ENCODE measurements at places on chromosomes 11 and 22.
A peak's percentile ranks its signal among the peaks of the same experiment; 100 is the strongest.

DNA sequence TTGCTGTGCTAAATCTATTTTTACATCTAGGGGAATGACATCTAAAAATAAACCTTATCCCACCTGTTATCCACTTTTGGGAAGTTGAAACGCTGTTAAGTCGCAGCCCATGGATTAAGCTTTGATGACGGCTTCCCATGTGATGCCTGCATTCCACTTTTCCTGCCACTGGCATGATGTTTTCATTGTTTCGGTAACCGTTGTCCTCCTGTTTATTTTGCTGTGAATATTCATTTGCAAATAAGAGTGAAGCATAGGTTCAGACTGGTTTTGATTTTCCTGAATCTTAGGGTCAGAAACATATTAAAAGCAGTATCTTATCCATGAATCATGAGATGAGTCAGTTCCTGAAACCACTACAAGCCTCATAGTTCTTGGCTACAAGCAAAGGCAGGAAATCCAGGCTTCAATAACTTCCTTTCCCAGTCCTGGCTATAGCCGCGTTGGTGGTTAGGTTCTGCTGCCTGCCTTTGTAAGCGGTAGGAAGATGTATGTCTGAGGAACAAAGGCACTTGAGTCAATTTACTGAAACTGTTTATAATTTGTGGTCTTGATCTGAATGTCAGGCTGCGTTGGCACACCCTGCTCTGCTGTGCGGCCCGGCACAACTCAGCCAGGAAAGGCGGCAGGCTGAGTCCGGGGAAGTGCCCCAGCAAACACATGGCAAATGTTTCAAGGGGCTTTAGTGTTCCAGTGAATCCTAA, 19.4 kb downstream of the TEAD1 start:
- peaks cover 73% of the 10 kb centered on the region for H3K27me3 ChIP-seq
- no peak overlapping the region for H3K4me3 ChIP-seq
- H3K36me3 ChIP-seq = peaks cover 2% of the 10 kb centered on the region
- no peak overlapping the region for H3K27ac ChIP-seq
- DNase-seq = peak; percentile 57
- H3K4me1 ChIP-seq = peaks cover 21% of the 10 kb centered on the region

DNA sequence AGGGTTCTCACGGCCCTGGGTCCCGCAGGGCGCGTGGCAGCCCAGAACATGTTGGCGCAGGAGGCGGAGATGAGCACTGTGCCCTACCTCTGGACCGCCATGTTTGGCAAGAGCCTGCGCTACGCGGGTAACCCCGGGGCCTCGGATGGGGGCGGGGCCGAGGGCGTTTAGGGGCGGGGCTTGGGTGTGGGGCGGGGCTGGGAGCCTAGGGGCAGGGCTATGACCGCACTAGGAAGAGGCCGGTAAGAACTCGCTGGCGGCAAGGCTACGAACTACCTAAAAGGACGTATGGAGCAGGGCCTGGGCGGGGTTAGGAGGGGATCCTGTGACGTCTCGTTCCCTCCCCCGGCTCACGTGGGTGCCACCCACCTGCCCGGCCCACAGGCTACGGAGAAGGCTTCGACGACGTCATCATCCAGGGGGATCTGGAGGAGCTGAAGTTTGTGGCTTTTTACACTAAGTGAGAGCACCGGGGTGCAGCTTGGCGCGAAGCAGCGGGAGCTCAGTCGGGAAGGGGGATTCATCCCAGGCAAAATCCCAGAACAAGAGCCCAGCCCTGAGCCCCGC, 2.8 kb upstream of the LZTR1 start:
- no peaks in the 10 kb centered on the region for H3K27me3 ChIP-seq
- peaks cover 41% of the 10 kb centered on the region for H3K4me1 ChIP-seq
- peak; percentile 77 for DNase-seq
- H3K36me3 ChIP-seq = peaks cover 8% of the 10 kb centered on the region
- peak overlapping the region; percentile 63 for H3K27ac ChIP-seq

DNA sequence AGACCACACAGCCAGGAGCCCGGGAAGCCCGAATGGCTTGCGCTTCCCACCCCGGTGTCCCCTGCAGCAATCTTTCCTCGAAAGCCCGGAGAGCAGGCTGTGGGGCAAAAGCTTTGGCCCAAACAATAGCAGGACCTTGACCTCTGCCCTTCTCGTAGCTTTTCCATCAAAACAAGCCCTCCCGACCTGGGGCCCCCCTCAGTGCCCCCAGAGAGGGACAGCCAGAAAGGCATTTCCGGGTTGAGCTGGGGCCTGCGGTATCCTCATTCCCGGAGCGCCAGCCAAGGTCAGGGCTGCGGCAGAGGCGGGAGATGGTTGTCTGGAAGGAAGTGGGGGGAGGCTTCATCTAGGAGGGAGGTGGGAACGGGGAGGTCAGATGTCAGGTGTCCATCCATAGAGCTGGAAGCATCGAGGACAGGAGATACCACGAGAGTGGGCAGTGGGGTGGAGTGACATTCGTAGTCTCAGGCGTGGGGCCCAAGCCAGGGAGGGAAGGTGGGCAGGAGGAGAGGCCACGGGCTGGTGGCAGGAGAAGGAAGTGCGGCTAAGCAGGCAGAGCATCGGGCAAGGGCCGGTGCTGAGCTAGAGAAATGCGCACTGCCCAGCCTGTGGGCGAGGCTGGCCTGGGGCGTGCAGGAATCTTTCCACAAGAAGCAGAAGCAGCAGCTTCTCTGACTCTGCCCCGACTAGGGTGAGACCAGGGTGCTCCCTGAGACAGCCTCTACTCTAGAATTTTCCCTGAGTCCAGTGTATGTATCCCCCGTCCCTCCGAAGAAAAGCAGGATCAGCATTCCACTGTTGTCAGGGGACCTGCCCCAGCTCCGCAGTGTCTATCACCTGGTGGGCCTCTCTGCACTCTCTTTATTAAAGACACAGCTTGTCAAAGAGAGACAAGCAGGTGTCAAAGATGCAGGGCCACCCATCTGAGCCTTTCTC, 14.3 kb downstream of the PDGFB start:
- H3K36me3 ChIP-seq = peaks cover 1% of the 10 kb centered on the region
- H3K4me3 ChIP-seq = no peak overlapping the region
- peaks cover 20% of the 10 kb centered on the region for H3K4me1 ChIP-seq
- H3K27me3 ChIP-seq = peaks cover 4% of the 10 kb centered on the region
- DNase-seq = no peak
- H3K27ac ChIP-seq = no peak overlapping the region

- DNase-seq = no peak
- H3K27me3 ChIP-seq = peaks cover 5% of the 10 kb centered on the region
- H3K27ac ChIP-seq = no peak overlapping the region
- no peaks in the 10 kb centered on the region for H3K36me3 ChIP-seq
- no peaks in the 10 kb centered on the region for H3K4me1 ChIP-seq
Measured at GRCh38 chr11:4642043-4642442, 1.7 kb upstream of the OR51E1 start.

DNA sequence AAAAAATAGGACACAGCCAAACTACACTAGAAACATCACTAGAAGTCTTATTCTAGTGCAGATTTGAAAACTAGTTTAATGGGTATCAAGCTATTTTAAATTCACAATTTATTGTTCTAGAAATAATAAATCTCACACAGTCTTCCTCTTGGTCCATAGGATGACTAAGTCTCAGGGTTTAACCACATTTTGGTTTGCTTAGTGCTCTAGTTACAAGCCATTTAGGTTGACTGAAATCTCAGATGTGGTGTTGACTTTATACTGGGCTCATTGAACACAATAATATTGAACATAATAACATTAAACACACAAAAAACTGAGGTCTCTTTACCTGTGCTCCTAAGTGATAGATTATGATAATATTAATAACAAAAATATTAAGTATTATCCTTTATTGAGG, 760.3 kb upstream of the CCDC179 start:
- no peak for DNase-seq
- no peaks in the 10 kb centered on the region for H3K27me3 ChIP-seq
- H3K27ac ChIP-seq = no peak overlapping the region
- H3K4me3 ChIP-seq = no peak overlapping the region
- no peaks in the 10 kb centered on the region for H3K36me3 ChIP-seq

DNA sequence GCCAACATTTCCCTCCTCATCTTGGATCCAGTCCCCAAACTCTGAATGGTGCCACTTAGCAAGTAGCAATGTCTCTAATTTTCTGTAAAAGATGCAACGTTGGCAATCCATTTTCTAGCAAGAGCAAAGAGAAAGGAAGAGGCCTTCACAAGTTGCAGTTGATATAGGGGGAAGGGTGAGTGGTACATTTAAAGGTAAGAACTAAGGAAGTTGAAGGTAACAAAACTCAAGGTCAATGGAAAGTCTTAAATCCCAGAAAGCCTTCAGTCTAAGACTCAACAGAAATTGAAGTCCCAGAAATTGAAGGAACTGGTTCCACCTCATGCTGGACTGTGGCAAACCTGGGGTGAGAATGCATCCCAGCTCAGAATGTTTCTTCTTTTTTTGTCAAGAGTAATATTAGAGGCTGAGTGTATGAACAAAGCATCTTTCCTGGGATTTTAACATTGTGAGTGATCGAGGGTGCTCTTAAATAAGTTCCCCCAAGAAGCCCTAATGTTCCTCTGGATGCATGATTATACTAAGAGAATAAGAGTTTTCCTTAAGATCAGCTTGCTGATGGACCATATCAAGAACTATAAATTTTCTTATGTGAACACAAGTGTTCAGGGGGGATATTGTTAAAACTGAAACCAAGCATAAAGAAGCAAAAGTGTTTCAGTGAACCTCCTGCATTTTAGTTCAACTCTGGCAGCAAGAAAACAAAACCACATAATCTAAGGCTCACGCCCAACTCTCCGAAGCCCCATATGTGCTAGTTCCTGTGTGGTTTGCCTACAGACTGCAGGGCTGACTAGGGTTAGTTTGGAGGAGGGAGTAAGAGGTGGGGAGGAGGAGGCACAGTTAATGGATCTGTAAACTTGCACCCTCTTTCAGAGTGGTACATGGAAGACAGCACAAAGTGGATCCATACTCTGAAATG, at the start of gene GRAP2:
Gene GRAP2, plus strand, starts transcription at position 779 of the 922 bp plus-strand sequence. CDS start 46,023 bp downstream, outside the sequence.
- H3K36me3 ChIP-seq = peaks cover 5% of the 10 kb centered on the region
- peak within 1 kb of the TSS; percentile 100 for H3K27ac ChIP-seq
- peaks cover 18% of the 10 kb centered on the region for H3K4me1 ChIP-seq
- peak within 1 kb of the TSS; percentile 90 for H3K4me3 ChIP-seq
- H3K27me3 ChIP-seq = no peaks in the 10 kb centered on the region

DNA sequence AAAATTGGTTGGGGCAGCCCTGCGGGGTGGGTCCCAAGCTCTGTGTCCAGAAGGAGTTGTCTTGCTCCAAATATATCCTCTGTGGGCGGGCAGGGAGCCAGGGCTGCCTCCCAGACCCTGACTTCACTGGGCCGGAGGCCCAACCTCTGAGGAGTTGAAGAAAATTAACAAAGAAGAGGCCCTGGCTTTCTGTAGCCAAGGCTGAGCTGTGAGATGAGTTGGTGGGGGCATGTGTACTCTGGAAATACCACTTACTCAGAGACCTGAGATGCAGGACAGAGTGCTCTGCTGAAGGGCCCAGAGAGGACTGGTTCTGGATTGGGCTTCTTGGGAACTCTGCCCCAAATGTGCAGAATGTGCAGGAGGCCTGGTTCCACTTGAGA, 96.3 kb downstream of the SWAP70 start:
- no peaks in the 10 kb centered on the region for H3K27me3 ChIP-seq
- peaks cover 8% of the 10 kb centered on the region for H3K36me3 ChIP-seq
- peaks cover 39% of the 10 kb centered on the region for H3K4me1 ChIP-seq
- DNase-seq = no peak

DNA sequence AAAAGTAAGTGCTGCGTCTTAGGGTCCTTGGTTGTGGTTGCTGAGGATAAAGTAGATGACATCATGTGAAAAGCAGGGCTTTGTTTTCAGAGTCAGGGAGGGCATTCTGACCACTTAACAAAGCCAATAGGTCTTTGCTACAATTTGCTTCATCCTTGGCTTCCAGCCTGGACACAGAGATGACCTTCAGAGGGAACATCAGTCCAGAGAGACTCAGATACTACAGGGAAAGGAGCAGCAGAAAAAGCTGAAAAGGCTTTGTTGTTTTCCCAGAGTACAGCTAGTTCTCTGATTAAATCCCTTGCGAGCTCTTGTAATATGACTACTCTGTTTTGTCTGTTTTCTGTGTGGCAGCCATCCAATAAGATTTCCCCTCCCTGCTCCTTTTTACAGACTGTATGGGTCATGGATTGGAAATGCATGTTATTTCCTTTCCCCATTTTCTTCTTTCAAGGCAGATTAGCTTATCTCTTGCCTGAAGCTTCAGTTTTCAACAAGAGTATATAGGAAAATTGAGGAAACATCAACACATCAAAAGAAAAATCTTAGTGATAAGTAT, 31.9 kb downstream of the ATG13 start:
- no peak overlapping the region for H3K27ac ChIP-seq
- H3K4me3 ChIP-seq = no peak overlapping the region
- DNase-seq = no peak

DNA sequence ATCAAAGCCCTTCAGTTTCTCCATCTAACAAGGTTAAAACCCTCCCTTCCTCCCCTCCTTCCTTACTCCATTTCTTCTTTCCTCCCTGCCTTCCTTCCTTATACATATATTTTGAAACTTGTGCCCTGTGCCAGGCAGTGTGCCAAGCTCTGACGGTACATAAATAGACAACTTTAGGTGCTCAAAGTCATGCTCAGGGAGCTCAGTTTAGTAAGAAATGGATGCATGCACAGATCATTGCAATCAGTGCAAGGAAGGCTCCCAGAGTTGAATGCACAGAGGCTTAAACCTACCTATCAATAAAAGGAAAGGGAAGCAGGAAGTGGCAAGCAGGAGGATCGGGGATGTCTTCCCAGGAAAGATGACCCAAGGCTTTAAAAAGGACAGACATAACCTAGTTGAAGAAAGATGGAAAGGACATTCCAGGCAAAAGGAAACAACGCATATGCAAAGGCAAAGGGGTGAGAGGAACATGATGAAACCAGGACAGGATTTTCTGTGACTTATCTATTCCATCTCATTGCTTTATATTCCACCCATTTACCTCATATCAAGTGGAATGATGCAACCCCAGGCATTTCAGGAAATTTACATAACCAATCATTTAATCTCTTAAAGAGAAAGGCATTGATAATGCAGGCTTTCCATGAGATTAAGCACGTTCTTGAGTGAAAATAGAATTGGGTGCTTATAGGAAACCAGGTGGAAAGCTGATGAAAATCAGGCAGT, 13.2 kb downstream of the FZD4 start:
- H3K4me1 ChIP-seq = no peaks in the 10 kb centered on the region
- H3K36me3 ChIP-seq = no peaks in the 10 kb centered on the region
- H3K27me3 ChIP-seq = peaks cover 6% of the 10 kb centered on the region
- no peak overlapping the region for H3K4me3 ChIP-seq
- no peak overlapping the region for H3K27ac ChIP-seq

DNA sequence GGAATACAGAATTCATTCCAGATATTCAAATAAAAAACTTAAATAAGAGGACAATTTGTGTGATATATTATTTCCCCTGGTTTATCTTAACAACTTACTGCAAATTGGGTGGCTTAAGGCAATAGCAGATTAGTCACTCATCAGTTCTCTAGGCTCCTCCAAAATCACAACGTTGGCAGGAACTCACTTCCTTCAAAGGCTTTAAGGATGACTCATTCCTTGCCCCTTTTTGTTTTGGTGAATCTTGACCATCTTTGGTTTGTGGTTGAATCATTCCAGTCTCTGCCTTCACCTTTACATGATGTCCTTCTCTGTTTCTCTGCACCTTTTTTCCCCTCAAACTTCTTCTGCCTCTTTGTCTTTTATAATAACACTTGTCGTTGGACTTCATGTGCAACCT, 3.4 kb downstream of the OR10AG1 start:
- no peaks in the 10 kb centered on the region for H3K36me3 ChIP-seq
- no peaks in the 10 kb centered on the region for H3K27me3 ChIP-seq
- no peak overlapping the region for H3K4me3 ChIP-seq
- no peak overlapping the region for H3K27ac ChIP-seq
